Cortex of kidney (tissue), 1 donor: ENCODE measurements at places on chromosomes 12 and 14.

GRCh38 chr14:66015071-66015780 lies 470.9 kb upstream of the CCDC196 start:
- no peak for DNase-seq

DNA sequence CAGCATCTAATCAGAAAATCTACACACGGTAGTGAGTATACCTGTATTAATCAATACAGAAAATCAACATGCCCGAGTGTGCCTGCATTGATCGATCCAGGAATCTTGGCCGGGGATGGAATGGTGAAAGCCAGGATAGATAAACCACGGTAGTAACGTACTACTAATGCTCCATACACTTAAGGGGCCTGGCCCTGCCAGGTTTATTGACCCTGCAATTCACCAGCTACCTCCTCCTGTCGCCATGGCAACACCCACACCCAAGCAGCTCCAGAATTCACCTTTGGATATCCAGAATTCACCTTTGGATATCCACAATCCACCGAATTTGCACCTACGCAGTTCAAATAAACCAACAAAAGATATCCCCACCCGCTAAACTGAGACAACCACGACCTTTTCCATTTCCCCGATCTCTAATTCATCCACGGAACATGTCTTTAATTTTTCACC lies 14.8 kb upstream of the CALM1 start:
- no peak for DNase-seq

GRCh38 chr12:93748672-93749383 lies 71.7 kb downstream of the CRADD start:
- DNase-seq = no peak

DNA sequence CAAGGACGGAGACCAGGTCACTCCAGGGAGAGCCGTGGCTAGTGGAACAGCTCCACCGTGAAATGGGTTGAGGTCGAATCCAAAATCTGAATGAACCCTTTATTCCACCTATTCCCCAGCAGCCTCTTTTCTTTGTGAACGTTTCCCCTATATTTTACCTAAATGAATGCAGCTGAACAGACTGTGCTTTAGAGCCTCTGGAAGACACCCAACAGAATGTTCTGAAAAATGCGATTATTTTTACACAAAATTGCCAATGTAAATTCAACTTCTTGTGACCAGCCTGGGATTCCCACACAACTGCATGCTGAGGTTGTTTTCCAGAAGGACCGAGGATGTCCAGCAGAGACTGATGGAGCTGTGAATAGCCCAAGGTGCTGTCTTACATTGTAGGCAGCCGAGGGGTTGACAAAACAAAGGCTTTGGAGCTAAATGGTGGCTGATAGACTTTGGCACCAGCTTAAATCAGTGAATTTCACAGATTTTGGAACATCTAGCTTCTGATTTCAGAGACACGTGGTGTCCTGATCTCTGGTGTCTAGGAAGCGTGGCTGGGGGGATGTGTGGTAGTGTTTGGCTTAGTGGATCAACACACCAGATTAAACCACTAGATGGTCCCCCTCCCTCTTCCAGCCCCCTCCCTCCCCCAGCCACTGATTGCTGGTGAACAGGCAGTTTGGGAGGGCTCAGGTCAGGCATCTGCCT lies 150.4 kb downstream of the ZNF664 start:
- DNase-seq = no peak

GRCh38 chr14:59245809-59246295 lies 57.4 kb downstream of the DAAM1 start:
- DNase-seq = no peak

- DNase-seq = no peak
These were observed 182.5 kb upstream of the DIO2 start for GRCh38 chr14:80393766-80394165.

DNA sequence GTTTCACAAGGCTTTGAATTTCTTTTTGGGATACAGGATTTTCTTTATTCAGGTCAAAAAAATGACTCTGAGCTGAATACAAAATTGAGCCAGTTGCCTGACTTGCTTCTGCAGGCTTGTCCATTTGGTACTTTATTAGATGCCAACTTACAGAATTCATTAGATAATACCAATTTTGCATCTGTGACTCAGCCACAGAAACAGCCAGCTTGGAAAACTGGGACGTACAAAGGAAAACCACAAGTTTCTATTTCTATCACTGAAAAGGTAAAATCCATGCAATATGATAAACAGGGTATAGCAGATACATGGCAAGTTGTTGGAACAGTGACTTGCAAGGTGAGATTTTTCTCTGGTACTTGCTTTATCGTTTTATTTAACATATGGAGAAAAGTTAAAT lies 5.8 kb downstream of the AP5M1 start:
- no peak for DNase-seq

GRCh38 chr12:54046809-54047159 lies 6.9 kb upstream of the HOXC4 start:
- DNase-seq = no peak

- no peak for DNase-seq
These were observed 58.6 kb downstream of the SVOP start for GRCh38 chr12:108962256-108962655.

DNA sequence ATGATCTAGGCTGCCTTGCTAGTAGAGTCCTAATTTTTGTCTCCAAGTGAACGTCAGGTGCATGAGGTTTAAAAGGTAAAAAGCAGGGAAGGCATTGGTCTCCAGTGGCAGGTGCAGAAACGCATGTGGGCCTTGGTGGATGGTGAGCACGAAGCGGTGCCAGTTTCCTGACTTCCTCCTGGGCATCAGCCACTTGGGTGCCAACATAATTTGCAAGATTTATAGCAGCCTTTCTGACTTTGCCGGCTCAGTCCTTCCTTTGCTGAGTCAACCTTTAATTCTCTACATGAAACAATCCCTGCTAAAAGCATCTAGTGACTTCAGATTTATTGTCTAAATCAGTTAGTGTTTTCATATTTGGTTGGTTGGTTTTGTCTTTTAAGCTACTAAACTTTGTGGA lies 355.7 kb upstream of the TMEM132C start:
- no peak for DNase-seq

DNA sequence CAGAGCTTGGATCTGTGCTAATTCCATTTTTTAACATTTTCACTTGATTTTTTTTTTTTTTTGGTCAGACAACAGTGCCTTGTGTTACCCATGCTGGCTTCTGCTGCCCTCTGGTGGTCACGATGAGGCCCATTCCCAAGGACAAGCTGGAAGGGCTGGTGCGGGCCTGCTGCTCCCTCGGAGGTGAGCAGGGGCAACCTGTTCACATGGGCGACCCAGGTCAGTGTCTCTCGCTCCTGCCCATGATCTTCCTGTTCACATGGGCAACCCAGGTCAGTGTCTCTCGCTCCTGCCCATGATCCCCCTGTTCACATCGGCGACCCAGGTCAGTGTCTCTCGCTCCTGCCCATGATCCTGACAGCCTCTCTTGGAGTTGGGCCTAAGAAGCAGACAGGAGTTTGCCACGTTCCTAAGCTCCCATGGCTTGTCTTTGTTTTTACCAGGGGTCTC lies 59.4 kb downstream of the DGLUCY start:
- no peak for DNase-seq

GRCh38 chr12:128796439-128797118 lies 27.2 kb downstream of the SLC15A4 start:
- DNase-seq = no peak

DNA sequence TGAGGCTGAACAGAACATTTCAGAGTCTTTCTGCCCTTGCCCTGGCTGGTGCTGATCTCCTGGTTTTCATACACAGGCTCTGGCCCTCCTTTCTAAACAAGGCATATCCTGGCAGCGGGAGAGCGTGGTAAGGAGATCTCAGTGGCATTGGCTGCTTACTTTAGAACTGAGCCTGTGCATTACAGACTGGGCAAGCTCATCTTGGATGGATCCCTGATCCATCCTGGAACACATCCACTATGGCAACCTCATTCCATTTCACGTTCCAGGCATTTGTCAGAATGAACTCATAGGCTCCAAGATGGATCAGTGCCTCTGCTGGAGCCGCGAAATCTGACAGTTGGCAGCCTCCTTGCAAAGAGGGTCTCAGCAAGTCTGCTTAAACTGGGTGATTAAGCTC lies 224.5 kb upstream of the PELI2 start:
- no peak for DNase-seq

DNA sequence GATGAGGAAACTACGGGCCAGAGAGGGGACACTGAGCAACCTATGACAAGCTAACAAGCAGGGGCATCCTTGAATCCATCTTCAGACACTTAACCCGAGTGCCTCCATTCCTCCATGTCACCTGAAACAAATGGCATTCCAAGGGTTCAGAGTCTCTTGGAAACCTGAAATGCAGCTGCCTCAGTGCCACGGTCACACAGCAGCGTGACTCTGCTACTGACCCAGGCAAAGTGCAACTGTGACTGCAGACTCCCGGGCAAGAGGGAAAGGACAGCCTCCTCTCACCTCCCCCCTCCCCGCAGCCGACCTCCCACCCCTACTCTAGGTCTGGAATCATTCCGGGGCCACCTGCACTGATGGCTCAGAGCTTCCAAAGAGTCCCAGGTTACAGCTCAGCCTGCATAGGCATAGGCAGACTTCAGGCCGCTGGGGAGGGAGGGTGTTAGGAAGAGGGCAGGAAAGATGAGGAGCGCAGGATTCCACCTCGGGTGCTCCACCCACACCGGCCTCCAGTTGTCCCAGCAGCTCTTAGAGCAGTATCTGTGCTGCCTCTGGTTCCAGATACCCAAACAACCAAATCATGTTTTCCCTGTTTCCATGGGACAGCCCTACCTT lies 53.2 kb downstream of the KCNK10 start:
- DNase-seq = no peak

GRCh38 chr14:66483322-66483721 lies 2.8 kb upstream of the CCDC196 start:
- DNase-seq = no peak

DNA sequence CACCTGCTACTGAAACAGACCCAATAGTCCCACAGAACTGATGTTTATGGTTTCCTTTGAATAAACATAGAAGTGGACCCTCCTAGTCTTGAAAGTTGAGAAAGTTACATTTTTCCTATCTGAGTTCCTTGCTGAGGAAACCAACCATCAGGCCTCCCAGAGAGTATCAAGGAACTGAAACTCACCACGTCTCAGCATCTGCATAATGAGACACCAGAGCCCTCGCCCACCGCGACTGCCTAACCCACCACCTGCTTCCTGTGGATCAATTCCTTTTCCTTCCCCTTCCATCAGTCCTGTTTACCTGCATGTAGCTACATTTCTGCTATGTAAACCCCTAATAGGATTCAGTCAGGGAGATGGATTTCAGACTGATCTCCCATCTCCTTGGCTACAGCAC lies 443.2 kb upstream of the TMEM132C start:
- DNase-seq = no peak

- DNase-seq = no peak
These were observed 50.8 kb downstream of the NTN4 start for GRCh38 chr12:95739561-95740313.

GRCh38 chr14:92529903-92530302 lies 16.3 kb downstream of the RIN3 start:
- DNase-seq = no peak

GRCh38 chr12:80936642-80937390 lies 918 bp downstream of the LIN7A start:
- no peak for DNase-seq

- DNase-seq = no peak
These were observed 14.0 kb downstream of the CCER1 start for GRCh38 chr12:90940872-90941499.

GRCh38 chr12:124919521-124920352 lies 5.3 kb upstream of the UBC start:
- DNase-seq = no peak

DNA sequence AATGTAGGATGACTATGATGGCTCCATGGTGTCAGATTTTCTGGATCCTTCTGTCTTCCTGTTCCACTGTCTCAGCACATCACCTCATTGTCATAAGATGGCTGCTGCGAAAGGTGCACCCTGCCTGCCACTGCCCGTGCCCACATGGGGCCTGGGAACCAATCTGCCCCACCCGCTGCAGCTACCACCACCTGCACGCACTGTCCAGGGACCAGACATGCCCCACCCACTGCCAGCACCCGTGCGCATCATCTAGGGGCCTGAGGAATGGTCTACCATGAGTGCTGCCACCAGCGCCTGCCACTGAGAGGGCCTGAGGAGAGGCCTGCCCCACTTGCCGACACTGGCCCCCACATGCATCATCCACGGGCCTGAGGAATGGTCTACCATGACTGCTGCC lies 23.8 kb downstream of the CYP46A1 start:
- DNase-seq = no peak

GRCh38 chr12:124319368-124320050 lies 24.6 kb downstream of the RFLNA start:
- DNase-seq = no peak

DNA sequence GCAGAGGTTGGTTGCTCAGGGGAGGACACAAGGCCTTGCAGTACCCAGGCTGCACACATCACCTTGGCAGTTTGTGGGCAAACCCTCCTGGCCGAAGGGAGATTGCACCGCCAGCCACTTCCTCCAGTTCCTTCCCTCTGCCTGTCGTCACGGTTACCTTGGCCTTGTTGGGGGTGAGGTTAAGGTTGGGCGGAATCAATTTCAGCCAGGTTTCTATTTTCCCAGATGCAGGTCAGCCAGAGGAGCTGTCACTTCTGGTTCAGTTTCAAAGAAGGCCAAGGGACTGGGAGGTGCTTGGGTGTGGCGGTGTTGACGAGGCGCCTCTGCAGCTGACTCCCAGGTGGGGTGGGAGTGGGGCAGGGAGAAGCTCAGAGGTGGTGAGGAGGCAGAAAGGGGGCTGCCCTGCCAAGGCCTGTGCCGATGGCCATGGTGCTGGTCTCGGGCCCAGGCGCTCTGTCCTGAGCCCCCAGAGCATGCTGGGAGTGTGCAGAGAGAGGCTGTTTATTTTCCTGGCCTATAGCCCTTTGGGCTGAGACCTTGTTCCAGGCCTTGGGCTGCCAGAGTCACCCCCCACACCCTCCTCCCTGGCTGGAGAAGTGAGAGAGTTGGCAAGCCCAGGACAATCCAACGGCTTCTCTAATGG lies 31.4 kb downstream of the JDP2 start:
- no peak for DNase-seq

DNA sequence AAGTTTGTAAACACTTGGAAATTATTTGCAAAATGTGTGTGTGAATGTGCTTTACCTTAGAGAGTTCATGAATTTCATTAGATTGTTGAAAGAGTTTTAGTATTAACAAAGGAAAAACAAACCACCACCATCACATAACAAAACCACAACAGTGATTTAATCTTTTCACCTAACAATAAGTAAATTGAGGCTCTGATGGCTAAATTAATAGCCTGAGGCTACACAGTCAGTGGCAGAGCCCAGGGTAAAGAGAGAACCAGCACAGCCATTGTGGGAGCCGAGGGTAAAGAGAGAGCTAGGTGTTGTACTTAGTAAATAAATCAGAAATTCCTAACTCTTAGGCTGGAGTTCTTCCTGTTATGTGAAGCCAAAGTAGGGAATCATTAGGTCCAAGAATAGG lies 51.2 kb upstream of the CAPRIN2 start:
- no peak for DNase-seq

- no peak for DNase-seq
These were observed 9.9 kb downstream of the UBC start for GRCh38 chr12:124904306-124905098.
